HS-27A (cell line): ENCODE measurements at places on chromosomes 6 and 20.

DNA sequence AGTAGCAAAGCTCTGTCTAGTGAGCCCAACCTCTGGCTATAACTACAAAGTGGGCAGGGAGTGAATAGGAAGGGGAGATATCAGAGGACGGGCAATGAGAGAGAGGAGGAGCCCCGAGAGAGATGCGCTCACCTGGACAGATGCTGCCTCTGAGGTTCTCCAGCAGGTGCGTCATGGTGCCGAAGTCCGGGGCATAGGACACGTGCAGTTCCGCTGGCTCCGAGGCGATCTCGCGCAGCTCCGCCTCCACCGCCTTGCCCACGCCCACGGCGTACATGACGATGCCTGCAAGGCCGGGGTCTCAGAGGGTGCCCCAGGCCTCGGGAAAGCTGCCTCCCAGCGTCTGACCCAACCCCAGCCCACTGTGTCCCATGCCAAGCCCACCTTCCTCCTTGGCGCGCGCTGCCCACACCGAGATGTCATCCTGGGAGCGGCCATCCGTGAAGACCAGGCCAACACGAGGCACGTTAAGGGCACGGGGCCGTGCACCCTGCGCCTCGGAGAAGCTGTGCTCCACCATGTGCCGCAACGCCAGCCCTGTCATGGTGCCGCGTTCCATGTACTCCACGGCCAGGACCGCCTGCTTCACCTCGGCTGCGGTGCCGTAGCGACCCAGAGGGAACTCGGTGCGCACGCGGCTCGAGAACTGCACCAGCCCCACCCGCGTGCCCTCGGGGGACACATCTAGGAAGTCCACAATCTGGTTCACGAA, 8.7 kb upstream of the RBPJL start:
- DNase-seq, result no peak

GRCh38 chr6:167750956-167751358, 75.8 kb upstream of the AFDN start:
- DNase-seq, result no peak

DNA sequence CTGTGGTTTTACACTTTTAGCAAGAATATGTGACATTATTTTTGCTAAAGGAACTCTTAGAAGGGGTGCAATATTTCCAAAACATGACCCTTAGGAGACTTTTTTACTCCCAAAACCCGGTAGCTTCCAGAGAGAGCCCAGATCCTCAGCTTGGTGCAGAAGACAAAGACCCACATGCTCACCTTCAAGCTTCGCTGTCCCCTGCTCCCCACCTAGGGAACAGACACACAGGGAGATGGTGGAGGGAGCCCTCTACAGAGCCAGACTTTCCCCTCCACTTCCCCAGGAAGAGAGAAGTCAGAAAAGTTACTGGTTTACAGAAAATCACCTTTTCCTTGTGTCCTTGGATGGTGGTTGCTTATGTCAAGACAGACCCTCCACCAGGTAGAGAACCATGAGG, 5.0 kb downstream of the CST4 start:
- DNase-seq, result no peak

DNA sequence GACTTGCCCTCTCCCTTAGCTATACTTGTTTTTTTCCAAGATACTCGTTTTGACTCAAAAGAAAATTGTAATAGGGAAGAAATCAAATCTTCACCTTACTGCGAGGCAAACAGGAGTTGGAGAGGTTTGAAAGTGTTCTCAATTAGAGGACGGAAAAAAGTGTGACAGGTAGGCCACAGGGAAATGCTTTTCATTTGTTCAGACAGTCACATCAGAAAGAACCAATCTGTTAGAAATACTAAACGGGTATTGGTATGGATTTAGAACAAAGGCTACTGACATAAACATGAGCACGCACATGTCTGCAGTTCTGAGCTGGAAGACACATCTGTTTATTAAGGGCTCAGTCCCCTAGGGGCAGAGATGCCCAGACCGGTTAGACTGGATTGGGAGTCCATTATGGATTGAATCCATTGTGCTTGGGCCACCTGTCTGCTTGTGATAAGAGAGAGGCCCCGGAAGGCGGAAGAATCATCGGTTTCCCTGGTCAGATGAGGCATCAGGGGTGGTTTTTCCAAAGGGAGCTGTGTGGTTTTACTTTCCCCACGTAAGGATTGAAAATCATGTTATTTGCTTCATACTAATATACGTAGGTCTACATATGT, 220.9 kb upstream of the MYLIP start:
- no peak for DNase-seq

DNA sequence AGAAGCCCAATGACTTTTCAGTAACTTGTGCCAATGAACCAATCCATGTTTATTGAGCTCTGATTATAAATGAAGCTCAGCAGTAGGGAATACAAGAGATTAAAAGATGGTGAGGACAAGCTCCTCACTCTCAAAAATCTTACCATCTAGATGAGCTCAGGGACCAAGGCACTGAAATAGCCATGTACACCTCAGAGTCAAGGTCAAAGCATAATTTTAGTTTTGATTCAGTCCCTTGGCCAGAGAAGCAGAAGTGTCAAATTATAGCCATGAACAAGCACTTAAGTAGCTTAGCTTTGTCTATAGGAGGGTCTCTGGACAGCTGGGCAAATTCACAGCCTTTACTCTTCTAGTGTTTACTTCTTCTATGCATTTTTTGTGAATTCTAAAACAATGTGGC, 131.0 kb upstream of the DTNBP1 start:
- no peak for DNase-seq

GRCh38 chr20:37931153-37931922, 28.4 kb downstream of the VSTM2L start:
- no peak for DNase-seq

- DNase-seq, result peak; percentile 64
Measured at GRCh38 chr6:26521600-26522391, 16.4 kb upstream of the HMGN4 start.

GRCh38 chr20:14055127-14055742, 59.9 kb downstream of the MACROD2 start:
- peak; percentile 53 for DNase-seq

DNA sequence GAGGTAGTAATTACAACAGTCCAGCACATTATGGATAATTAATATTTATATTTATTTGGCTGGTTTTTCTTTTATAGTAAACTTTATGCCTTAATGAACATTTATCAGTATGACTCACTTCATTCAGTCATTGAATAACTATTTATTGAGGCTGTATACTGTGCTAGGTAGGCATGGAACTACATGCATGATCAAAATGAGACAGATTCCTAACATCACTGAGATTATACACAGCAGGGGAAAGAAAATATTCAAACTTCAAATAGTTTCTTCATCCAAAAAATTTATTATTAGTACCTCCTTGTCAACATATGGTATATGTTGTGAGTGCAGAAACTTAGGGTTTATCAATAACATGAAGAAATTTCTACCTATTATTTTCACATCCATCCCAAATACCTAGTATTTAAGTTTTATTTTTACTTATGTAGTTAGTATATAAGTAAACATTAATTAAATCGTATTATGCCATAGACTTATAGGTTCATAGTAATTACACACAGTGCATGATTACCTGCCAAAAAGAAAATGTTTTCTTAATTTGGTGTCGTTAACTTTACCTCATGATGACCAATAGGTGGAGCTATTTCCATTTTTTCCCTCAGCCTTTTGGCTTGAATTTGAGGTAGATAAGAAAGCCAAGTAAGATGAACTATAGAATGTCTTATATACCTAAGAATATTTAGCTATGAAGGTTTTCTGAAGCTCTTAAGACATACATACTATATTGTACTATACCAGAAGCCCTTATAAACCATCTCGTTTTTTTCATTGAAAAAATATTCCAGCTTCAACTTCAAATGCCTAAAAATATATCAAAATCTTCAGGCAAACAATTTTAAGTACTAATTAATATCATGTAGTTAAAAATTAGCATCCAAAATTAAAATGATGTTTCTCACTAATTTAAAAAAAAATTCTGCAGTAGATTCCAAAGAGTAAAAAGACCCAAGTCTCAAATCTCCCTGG, 12.5 kb upstream of the TMEM30A start:
- DNase-seq, result no peak

GRCh38 chr6:113375950-113376846, 480.9 kb upstream of the MARCKS start:
- DNase-seq, result peak; percentile 86

DNA sequence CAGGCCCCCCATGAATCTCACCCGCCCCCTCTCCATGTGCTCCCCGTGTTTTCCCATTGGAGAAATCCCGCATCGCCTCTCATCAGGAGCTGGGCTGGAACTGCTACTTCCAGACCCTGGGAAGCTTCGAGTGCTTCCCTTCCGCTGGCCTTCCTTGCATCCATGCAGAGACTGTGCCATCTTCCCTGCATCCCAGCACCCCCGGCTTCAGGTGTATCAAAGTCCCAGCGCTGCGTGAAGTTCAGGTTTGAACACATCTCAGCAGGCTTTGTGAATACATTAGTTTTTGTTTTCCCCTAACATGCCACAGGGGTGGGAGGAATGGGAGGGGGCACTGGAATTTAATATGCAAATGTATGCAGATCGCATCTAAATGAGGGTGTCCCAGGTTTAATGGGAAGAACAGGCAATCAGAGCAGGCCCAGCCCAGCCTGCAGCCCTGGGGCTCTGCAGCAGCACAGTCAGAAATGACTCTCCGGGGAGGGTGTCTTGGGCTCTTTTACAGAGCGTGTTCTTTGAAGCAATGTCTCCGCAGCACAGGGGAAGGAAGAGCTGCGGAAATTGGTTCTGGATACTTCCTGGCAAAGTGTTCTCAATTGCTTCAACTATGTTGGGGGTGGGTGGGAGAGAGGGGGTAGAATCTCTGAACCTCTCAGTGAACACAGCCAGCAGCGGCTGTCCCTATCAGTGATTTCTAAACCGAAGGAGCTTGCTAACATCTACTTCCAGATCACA, 8.3 kb upstream of the MMP9 start:
- no peak for DNase-seq

- DNase-seq, result no peak
Measured at GRCh38 chr6:44001318-44002066, 125.8 kb downstream of the MRPL14 start.

GRCh38 chr20:44541992-44542391, 20.1 kb upstream of the SERINC3 start:
- DNase-seq, result no peak

DNA sequence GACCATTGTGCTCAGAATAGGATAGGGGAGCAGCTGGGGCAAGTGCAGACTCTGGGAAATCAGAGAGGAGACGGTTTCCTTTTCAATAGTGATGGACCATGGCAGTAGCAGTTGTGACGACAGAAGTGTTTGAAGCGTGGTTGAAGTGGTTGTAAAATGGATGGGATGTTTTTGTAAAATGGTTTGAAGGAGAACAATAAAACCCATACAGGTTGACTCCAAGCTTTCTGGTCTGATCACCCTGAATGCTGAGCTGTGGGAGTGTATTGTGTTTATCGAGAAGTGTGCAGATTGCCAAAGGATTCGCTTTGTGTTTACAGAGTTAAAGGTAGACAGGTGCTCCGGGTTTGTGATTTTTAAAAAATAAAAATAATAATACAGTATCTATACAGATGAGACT, 255.2 kb upstream of the SULF2 start:
- no peak for DNase-seq

- DNase-seq, result no peak
Measured at GRCh38 chr20:13855613-13856012, 70.8 kb downstream of the NDUFAF5 start.

DNA sequence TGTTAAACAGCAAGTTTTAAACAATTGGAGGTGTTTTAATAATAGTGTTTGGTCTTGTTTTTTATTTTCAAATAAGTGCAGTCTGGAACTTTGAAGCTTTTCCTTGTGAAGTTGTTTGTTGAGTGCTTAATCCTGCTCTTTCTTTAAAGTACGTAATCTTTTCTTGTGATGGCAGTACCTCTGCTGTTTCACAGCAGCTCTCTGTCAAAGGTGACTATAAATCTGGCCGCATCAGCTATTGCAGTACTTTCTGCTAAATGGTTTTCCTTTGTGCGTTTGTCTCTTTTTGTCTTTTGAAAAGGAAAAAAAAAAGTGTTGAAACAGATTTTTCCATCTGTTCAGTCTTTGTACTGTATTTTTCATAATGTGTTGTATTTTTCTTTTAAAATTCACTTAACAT, 12.7 kb downstream of the STXBP5 start:
- DNase-seq, result no peak

- no peak for DNase-seq
Measured at GRCh38 chr6:167504385-167504961, 179.6 kb downstream of the TTLL2 start.
